ENCODE measurements at places on chromosomes 3 and 15.

GRCh38 chr15:83164771-83165404 is 42.7 kb downstream of the HDGFL3 start:
- no peak for DNase-seq

- no peak for DNase-seq
Measured at GRCh38 chr3:15404767-15405166, 22.6 kb downstream of the METTL6 start.

- no peak for DNase-seq
Measured at GRCh38 chr3:128945041-128945877, 48.6 kb downstream of the CFAP92 start.

GRCh38 chr3:46374755-46375154 is 4.0 kb downstream of the CCR5 start:
- DNase-seq: no peak

DNA sequence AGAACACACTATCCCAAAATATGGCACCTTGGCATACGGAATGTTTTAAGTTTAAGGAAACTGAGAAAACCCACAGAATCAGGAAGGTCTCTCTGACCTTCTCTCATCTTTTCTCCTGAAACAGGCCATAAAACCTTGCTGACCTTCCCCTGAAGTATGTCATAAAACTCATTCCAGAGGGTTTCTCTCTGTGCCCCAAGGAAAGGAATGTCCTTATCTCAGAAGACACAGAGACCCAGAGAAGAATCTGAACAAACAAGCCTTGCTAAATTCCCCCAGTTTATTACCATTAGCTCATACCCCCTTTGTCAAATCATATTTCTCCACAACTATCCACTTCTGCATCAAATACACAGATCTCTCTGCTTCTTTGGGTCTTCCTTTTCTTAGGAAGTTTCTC is 603.1 kb downstream of the MCTP2 start:
- no peak for DNase-seq

DNA sequence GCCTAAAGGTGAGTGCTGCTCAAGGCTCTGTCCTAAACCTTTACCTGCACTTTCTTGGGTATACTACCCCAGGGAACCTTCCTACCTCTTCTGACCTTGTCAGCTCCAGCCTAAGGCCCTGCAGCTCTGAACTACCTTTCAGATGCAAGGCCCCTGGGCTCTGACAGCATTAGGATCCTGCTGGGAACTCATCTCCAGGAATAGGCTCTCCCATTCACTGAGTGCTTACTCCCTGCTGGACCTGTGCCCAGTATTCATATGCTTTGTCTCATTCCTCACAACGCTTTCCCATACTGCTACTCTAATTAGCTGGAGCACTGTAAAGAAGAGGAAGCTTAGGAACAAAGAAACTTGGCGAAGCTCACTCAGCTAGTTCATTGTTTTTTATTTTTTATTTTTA is 53.8 kb upstream of the RAB6B start:
- DNase-seq: no peak

GRCh38 chr3:52518723-52519444 is 14.8 kb downstream of the NT5DC2 start:
- DNase-seq: no peak

- no peak for DNase-seq
Measured at GRCh38 chr3:196889844-196890708, 22.4 kb downstream of the SENP5 start.

DNA sequence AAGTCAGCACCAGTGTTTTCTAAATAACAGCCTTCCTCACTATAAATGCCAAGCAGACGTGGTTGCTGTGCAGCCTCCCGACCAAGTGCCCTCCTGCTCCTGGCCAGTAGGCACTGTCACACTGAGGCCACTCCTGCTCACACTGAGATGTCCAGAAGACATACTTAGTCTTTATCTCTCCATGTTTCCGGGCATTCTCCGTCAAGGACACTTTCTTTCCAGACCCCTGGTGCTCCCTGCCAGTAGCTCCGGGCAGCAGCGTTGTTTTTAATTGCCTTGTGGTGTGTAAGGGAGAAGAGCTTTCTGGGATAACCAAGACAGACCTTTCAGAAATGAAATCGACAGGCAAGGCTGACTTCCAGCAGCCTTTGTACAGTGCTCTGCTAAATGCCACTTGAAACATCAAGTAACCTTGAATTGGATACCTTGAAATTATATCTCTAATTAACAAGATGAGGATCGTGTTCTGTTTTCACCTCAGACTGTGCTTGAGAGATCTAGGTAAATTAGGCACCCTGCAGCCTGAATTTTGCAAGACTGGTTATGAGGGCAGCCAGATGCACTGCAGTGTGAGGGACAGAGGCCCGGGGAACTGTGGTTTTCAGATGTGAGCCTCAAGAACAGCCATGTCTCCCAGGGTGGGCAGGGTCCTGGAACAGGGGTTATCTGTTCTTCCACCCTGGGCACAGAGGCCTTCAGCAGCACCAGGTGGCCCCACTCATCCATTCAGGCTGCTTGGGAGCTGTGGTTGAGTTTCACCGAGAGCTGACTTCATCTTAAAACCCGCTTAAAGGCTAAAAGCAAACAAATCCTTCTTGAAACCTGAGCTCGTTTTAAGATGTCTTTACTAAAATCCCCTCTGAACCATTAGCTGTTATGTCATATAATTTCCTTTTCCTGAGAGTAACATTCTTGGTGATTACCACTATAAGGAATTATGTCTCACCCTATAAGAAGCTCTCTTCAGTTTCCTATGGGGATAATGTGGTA is 105.5 kb upstream of the IL12A start:
- DNase-seq: no peak

- no peak for DNase-seq
Measured at GRCh38 chr3:36214460-36214859, 165.8 kb upstream of the STAC start.

- no peak for DNase-seq
Measured at GRCh38 chr3:197682713-197683112, 54.0 kb downstream of the RUBCN start.

- DNase-seq: no peak
Measured at GRCh38 chr15:73891328-73892315, 18.3 kb downstream of the TBC1D21 start.

- DNase-seq: no peak
Measured at GRCh38 chr15:84810073-84810840, 6.9 kb upstream of the ALPK3 start.

DNA sequence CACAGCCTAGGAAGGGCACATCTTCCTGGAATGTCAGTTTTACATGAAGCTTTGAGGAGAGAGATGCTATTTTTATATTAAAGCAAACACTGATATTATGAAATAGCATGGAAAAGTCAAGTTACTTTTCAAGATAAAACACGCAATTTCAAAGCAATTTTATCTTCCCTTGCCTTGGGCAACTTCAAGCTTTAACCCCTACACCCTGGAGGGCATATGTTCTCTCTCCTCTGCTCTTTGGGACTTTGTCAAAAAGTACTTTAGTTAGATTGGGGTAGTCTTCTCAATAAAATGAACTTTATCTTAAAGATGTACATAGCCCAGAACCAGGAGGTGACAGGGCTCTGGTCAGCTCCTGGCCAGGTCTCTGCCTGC is 86.9 kb upstream of the PLXNA1 start:
- DNase-seq: no peak

GRCh38 chr3:53255423-53255774 is 423 bp downstream of the TKT start:
- DNase-seq: no peak
